Stimulated activated CD4-positive, alpha-beta T cell treated with anti-CD3 and anti-CD28 coated beads, Interleukin-4, amount 100 ng/mL, for 4 hours (primary cell): ENCODE measurements at places on chromosomes 11 and 22.

DNA sequence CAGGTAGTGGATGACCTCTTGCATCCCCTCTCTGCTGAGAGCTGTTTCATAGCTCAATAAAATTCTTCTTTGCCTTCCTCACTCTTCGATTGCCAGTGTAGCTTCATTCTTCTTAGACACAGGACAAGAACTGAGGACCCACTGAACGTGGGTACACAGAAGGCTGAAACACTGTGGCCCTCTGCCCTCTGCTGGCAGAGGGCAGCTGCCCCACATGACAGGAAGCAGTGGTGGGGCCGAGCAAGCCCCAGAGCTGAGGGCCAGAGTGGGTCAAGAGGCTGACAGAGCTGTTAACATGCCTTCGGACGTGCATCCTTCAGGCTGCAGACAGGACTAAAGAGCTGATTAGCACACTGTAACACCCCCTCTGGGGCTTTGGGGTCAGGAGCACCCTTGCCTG, 15.6 kb downstream of the SMC1B start:
- DNase-seq, result no peak

GRCh38 chr11:22539821-22540256, 85.8 kb downstream of the FANCF start:
- no peak for DNase-seq

DNA sequence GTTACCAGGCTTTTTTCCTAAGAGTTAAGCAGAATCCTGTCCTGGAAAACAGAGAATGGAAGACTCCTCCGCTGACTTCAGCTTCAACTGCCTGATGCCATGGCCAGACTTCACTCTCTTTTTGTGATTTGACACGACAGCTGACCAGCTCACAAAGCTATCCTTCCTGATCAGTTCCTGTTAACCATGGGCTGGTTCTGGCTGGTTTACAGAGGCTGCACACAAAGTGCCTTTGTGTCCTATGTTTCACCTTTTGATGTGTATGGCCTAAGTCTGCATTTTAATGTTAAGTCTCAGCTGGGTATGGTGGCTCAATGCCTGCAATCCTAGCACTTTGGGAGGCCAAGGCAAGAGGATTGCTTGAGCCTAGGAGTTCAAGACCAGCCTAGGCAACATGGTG, 11.1 kb downstream of the FOLR3 start:
- no peak for DNase-seq

GRCh38 chr11:131875611-131876010, 505.2 kb downstream of the NTM start:
- DNase-seq, result no peak

- DNase-seq, result no peak
Observed at GRCh38 chr11:8681837-8682302, 595 bp downstream of the TRIM66 start.

GRCh38 chr22:41181349-41182241, 23.5 kb upstream of the L3MBTL2 start:
- DNase-seq, result no peak

- no peak for DNase-seq
Observed at GRCh38 chr22:29879753-29880152, 3.2 kb upstream of the MTMR3 start.

- no peak for DNase-seq
Observed at GRCh38 chr11:72088076-72088808, 7.6 kb downstream of the LRRC51 start.

- no peak for DNase-seq
Observed at GRCh38 chr22:49349181-49349835, 478.4 kb downstream of the BRD1 start.

GRCh38 chr11:36449561-36450096, 60.4 kb downstream of the TRAF6 start:
- no peak for DNase-seq

DNA sequence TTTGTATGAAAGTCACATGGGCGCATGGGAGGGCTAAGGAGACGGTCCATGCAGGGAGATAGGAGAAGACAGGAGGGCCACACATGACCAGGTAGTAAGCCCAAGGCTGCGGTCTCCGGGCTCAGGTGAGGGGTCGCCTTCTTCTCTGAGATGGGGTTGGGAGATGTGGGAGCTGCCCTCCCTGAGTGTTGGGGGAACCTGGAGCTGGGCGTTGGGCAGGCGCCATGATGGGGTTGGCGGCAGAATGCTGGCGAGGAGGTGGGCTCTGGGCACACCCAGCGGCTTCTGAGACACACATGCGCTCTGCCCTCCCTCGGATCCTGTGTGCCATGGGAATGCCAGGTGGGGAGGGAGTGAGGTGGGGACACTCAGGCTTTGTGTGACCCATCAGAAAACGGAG, 254.8 kb downstream of the TBC1D22A start:
- DNase-seq, result no peak

DNA sequence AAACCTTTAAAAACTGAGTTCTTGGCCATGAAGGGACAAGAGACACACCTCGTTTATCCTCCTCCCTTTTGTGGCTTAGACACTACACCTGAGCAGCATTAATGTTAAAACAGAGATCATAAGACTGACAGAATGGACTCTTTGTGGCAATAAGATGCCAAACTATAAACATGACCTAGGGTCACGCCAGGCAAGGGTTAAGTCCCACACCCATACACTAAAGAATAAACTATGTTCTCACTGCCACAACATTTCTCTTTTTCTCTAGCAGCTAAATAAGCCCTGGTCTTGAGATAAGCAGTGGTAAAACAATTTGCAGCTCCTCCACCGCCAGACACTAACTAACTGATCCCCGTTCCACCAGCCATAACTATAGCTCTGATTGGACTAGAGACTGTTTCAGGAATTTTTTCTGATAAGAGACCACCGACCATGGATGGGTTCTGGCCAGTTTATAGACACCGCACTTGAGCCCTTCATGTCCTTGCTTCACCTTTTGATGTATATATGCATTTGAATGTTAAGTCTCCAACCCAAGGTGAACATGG, 4.9 kb upstream of the SLCO2B1 start:
- DNase-seq, result no peak

GRCh38 chr22:25030636-25031035, 78.1 kb downstream of the KIAA1671 start:
- DNase-seq, result no peak

DNA sequence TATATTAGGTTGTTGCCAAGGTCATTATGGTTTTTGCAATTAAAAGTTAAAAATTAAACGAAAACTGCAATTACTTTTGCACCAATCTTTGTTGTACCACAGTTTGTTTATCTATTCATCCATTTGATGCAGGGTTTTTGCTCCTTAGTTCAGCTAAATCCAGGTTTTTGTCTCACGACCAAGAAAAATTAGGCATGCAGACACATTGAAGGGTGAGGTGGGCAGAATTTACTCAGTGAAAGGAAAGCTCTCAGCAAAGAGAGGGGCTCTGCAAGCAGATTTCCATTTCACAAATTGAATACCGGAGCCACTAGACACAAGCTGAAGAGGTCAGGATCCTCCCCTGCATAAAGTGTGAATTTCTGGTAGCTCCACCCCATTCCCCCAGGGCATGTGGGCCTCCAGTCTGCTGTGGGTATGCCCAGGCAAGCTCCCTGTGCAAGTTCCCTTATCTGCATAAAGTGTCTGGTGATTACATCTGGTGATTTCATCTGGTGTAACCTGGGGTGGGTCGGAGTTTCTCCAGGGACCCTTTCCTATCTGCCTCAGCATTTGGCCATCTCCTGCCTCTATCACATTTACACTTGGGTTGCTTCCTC, 33.3 kb downstream of the APOL6 start:
- DNase-seq, result no peak

DNA sequence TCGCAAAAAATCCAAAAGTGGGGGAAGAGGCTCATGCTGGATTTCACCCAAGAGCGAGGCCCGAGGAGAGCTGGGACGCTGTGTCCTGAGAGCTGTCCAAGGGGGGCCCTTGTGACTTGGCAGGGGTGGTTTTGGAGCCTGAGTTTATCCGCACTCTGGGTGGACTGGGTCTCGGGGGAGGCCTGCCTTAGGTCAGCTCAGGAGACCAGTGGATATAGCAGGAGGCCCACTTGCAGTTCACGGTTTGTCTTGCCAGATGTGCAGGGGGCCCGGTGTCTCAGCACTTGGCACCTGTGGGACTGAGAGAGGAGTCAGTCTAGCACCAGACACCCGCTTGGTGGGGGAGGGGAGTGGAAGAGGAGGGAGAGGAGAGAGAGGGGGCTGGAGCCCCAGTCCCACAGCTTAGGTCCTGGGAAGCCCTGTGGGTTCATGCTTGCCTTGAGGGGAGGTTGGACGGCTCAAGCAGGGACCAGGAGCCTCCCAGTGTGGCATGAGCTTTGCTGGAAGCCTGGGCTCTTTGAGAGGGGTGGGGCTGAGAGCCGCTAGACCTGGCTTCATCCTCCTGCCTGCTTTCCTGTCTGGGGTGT, 33.4 kb downstream of the PARVB start:
- no peak for DNase-seq

- DNase-seq, result no peak
Observed at GRCh38 chr11:116871248-116871647, 33.8 kb upstream of the APOA1 start.
